ENCODE measurements at places on chromosomes 5 and 9.

GRCh38 chr9:124486778-124487259, 20.4 kb downstream of the NR5A1 start:
- no peak for DNase-seq

- DNase-seq, result no peak
These were observed 136.6 kb upstream of the DMAC1 start for GRCh38 chr9:7936163-7936562.

- no peak for DNase-seq
These were observed 72.5 kb downstream of the FSTL4 start for GRCh38 chr5:133539818-133540217.

GRCh38 chr5:110053824-110054223, 364.1 kb downstream of the MAN2A1 start:
- no peak for DNase-seq

GRCh38 chr5:94674490-94675382, 56.3 kb downstream of the SLF1 start:
- no peak for DNase-seq

- no peak for DNase-seq
These were observed 21.1 kb downstream of the UIMC1 start for GRCh38 chr5:176985516-176985915.

GRCh38 chr9:8552732-8553131, 753.2 kb upstream of the DMAC1 start:
- no peak for DNase-seq

DNA sequence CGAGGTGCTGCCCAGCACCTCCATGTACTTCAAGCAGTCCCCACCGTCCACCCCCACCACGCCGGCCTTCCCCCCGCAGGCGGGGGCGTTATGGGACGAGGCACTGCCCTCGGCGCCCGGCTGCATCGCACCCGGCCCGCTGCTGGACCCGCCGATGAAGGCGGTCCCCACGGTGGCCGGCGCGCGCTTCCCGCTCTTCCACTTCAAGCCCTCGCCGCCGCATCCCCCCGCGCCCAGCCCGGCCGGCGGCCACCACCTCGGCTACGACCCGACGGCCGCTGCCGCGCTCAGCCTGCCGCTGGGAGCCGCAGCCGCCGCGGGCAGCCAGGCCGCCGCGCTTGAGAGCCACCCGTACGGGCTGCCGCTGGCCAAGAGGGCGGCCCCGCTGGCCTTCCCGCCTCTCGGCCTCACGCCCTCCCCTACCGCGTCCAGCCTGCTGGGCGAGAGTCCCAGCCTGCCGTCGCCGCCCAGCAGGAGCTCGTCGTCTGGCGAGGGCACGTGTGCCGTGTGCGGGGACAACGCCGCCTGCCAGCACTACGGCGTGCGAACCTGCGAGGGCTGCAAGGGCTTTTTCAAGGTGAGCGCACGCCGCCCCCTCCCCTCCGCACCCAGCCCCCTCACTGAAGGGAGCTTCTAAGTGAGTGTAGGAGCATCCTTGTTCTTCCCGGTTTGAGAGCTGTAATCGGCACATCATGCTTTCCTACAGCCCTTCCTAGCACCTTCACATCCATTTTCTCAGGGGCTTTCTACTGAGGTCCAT, 6.9 kb downstream of the NR4A3 start:
- no peak for DNase-seq

GRCh38 chr5:172730981-172731679, 39.9 kb downstream of the DUSP1 start:
- no peak for DNase-seq

DNA sequence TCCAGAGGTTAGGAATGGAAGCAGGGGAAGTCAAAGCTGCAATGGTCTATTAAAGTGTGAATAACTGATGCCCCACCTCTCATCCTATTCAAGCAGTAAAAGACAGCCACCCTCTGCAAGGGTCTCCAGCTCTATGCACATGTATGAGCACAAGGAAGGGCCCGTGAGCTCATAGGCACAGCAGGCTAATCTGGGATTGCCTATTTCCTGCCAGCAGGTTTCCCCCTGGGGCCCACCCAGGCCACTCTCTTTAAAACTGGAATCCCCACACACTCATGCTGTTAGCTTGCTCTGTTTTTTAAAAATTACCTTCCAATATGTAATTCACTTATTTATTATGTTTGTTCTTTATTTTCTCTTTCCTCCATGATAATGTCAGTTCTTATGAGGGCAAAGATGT, 48.7 kb upstream of the ZNF366 start:
- peak; percentile 54 for DNase-seq

DNA sequence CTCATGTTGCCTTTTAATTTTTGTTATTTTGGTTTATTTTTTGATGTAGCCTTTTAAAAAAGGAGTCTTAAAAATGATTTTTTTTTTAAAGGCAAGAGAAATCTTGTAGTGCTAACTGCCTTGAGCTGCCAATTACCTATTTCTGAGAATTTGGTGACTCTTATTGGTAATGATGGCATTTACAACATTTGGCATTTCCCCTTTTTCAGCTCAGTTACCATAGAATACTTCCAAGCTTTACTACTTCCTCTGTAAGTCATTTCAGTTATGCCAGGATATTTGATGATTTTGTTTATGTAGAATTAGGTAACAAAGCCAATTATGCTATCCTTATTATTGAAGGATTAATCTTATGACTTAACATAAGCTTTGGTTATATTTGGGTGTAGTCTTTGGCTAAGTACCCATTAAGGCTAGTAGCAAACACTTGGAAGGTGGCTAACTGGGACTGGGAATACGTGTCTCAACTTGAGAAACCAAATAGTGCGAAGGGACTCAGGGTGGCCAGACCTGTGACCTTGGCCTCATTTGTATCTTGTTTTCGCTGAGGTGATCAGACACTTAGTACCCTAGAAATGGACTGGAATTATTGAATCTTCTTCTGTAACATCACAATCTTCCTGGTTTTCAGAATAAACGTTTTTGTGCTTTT, 27.7 kb downstream of the CDC37L1 start:
- DNase-seq, result no peak
